ENCODE measurements at places on chromosomes 5 and 9.

DNA sequence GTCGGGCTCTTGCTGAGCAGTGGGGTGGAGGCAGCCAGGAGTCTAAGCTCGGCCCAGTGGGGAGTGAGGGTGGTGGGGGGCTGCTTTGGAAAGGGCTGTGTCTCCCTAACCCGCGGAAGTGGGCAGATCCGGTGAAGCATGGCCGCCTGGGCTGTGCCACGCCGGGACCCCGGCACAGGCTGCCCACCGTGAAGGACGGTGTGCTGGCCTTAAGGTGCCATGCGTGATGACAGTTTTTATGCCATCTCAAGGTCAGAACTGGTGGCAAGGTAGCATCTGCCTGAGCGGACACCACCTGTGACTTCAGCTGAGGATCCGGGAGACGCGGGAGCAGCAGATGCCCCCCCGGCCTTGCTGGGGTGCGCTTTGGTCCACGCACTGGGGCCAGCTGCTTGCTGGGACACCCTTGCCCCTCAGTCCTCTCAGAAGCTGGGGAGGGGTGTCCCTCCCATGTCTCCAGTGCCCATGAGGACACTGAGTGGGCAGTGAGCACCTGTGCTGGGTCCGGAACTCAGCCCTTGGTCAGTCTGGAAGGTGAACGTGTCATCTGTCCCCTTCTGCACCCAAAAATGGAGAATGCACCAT is 53.9 kb downstream of the AHRR start:
- no peak for DNase-seq

- DNase-seq, result no peak
Measured at GRCh38 chr9:113993838-113994540, 84.1 kb downstream of the AMBP start.

DNA sequence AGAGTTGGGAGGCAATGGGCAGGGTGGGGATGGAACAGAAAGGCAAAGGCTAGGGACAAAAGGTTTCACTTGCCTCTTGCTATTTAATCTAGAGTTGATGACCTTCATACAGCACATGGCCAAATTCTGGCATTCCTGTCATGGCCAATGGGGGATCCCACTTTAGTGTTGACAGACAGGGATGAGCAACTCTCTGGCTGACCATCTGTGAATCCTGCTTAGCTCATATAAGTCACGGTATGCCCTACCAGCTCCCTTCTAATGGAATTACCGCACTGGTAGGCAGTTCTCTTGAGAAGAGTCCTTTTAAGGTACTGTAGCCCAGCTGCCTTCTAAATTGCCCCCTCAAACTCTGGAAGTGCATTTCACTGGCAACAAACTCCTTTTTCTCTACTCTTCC is 76.1 kb downstream of the MAMDC2 start:
- DNase-seq, result no peak

GRCh38 chr5:131252824-131253171 is 11.1 kb upstream of the CDC42SE2 start:
- DNase-seq, result peak; percentile 70

DNA sequence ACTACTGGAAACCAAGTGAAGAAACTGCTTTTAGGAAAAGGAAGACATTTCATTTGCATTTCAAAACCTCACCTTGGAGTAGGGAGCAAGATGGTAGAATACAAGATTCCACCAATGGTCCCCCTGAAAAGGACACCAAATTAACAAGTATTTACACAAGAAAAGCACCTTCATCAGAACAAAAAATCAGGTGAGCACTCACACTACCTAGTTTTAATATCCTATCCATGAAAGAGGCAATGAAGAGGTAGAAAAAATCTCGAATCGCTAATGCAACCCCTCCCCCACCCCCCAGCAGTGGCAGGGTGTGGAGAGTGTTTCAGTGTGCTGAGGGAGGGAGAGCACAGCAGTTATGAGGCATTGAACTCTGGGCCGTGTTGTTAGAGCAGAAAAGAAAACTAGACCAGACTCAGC is 1397.0 kb upstream of the C9orf72 start:
- no peak for DNase-seq

DNA sequence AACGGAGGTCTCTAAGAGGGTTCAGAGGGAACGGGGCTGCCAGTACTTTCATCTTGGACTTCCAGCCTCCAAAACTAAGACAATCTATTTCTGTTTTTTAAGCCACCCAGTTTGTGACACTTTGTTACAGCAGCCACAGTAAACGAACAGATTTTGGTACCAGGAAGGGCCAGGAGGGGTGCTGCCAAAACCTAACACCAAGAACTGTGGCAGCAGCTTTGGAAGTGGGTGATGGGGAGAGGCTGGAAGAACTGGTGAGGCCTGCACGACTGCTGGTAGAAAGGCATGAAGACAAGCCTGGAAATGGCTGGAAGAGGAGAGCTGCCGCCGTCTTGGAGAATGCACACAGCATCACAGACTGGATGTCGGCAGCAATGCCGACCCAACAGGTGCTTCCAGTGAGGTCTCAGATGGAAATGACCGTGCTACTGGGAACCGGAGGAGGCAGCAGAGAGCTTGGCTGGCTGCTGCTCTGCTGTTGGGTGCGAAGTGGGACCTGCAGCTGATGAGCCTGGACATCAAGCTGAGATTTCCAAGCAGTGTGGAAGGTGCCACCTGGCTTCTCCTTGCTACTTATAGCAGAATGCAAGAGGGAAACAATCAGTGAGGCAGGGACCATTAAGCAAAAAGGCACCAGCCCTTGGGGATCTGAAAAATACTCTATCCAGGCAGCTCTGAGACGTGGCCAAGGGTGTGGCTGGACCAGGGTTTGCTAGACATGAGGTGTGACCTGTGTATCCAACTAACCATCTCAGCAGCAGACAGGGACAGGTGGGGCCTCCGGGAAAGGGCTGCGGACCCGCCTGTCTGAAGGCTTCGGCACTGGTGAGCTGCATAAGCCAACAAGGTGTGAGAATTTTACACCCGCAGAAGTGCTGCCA is 4.7 kb upstream of the TMEM210 start:
- DNase-seq, result no peak

GRCh38 chr5:113115061-113115460 is 138.5 kb downstream of the DCP2 start:
- no peak for DNase-seq

DNA sequence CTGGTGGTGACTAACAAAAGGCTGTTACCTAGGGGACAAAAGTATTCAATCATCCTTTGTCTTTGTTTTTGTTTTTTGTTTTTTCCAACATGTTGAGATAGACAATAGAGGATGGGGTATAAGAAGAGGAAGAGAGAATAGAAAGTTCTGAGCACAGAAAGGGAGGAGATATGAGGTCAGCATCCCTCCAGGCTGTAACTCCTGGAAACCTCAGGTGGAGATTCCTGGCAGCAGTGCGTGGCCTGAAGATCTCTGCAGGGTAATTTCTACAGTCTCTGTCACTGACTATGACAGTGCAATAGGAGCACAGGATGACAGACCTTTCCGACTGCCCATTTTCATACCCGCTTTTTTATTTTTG is 112.1 kb downstream of the ADRB2 start:
- no peak for DNase-seq

GRCh38 chr9:26567976-26568375 is 324.6 kb downstream of the CAAP1 start:
- DNase-seq, result no peak

DNA sequence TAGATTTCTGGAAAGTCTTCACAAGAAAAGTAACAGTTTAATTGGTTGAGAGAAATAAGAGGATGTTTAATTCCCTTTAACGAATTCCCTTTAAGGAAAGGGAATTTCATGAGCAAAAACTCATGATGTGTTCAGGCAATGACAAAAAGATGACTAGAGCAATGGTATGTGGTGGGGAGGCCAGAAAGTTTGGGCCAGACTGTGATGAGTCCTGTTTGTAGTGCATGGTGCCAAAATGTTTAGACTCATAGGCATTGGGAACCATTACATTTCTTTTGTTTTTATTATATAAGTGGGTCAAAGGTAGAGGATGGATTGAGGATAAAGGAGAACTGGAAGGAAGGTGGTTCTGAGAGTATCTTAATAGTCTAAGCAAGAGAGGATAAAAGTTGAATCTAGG is 10.9 kb downstream of the CNTRL start:
- DNase-seq, result no peak

GRCh38 chr9:81146684-81147337 is 542.5 kb downstream of the TLE1 start:
- DNase-seq, result no peak

DNA sequence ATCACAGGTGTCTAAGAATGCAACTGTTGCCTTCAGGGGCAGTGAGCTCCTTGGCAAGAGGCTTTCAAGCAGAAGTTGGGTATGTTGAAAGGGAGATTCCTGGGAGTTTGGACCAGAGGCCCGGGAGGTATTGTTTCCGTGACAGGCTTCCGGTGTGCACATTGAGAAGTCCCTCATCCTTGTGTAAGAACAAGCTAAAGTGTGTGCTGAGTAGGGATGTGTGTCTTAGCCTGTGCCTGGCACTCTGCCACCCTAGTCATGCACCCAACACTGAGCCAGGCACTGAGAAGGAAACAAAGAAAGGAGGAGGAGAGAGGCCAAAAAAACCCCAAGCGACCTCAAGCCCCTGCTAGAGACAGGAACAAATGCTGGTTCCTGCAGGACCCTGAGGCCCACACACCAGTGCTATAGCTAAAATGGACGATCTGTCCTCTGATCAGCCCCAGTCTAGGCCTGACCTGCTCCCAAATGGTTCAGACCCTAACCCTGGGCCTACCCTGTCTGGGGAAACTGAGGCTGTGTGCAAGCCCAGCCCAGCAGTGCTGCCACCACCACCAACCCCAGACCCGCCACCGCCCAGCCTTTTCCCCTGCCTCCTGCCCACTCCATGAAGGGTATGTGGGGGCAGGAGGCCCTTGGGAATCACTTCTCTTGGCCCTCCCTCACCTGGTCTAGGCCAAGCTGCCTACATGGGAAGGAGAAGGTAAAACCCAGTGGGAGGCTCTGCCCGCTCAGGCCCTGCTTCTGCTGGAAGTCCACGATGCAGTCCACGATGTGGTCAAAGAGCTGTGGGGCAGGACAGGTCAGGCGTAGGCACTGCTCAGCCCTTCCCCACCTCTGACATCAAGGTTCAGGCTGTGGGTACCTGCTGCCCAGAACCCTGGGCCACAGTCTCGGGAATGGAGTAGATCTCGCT is 12.6 kb downstream of the HK3 start:
- no peak for DNase-seq

DNA sequence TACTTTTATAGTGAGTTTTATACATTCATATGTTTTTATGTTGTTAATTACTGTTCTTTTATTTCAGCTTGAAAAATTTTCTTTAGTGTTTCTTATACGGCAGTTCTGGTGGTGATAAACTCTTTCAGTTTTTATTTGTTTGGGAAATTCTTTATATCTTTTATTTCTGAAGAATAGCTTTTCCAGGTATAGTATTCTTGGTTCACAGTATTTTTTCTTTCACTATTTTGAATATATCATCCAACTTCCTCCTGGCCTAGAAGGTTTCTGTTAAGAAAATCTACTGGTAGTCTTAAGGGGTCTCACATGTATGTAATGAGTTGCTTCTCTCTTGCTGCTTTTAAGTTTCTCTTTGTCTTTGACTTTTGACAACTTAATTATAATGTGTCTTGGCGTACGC is 79.4 kb downstream of the NXNL2 start:
- no peak for DNase-seq

- DNase-seq, result no peak
Measured at GRCh38 chr9:114094971-114095370, 4.1 kb downstream of the KIF12 start.

DNA sequence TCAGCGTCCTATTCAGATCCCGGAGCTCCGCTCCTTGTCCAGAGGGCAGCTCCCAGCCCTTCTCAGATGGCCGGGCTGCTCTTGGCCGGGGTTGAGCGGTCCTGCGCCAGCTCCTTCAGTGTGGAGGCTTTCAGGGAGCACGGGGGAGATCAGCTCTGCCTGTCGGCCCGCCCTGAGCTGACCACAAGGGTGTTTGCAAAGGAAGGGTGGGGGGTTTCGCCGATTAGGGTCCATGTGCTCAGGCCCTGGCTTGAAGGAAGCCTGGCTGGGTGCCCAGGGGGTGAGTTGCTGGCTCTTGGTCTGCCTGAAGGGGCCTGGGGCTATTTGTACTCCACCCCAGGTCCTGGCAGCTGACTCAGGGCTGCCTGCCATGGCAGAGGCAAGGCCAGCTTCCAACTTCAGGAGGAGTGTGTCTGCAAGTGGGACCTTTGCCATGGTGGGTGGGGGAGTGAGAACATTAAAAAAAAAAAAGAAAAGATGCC is 250.1 kb upstream of the KLF4 start:
- no peak for DNase-seq

DNA sequence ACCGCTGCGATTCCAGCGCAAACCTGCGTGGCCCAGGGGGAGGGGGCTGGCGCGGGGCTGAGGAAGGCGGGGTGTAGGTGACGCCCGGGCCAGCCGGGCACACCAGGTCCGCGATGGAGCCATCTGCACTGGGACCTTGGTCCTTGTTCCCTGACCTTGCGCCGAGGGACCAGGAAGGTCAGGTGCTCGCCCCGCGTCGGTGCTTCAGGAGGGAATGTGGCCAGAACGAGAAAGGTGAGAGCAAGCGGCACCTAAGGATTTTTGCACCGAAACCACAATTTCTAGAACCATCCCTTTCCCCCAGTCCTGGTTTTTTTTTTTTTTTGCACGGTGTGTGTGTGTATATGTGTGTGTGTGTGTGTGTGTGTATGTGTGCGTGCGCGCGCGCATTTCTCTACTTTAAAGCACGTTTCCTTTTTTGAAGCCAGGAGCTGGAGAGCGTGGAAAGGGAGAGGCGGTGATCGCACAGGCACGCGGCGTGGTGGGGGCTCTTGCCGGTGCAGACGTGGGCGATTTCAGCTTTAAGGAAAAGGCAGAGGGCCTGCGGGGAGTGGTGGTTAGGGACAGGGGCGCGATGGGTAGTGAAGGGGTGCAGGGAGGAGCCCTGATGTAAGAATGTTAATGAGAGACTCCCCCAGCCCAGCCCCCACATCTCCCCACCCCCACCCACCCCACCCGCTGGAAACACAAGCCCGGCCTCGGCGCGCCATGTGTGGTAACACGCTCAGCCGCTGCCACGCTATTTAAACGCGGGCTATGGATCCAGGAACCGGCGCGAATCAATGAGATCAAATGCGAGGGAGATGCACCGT is at the start of gene NPR3:
Gene NPR3 (plus strand): TSS at position 772 of the 812 bp plus-strand sequence. CDS start 456 bp downstream, outside the sequence.
- no peak for DNase-seq

DNA sequence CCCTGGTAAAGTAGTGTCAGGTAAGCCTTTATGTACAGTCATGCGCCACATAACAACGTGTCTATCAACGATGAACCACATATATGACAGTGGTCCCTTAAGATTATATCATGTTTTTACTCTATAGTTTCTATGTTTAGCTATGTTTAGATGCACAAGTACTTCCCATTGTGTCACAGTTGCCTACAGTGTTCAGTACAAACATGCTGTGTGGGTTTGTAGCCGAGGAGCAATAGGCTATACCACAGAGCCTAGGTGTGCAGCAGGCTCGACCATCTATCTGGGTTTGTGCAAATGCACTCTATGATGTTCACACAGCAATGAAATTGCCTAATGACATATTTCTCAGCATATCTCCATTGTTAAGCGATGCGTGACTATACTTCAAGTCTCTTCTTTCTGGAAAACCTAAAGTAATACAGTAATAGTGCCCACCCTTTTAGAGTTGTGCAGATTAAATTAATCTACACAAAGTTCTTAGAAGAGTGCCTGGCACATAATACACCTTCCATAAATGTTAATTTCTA is 295.9 kb downstream of the ARHGAP26 start:
- DNase-seq, result no peak

DNA sequence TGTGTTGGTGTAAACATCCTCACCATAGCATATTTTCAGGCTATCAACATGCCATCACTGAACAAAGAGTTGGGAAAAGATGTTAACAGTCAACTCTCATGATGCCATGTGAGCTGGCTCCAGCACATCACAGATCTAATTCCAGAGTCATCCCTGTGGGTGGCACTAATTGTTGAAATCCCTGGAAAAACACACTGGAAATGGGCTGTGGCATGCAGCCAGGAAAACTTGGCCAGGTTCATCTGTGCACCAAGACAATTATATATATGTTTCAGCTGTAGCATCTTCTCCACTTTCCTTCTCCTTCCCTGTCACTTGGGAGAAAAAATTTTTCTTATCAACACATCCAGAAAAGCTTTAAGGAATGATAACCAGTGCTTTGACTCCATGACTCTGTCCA is 313.7 kb downstream of the TRIM32 start:
- DNase-seq, result no peak
